ENCODE measurements at places on chromosomes 1 and 21.

- DNase-seq, result no peak
Measured at GRCh38 chr1:18927082-18927653, 24.8 kb upstream of the ALDH4A1 start.

DNA sequence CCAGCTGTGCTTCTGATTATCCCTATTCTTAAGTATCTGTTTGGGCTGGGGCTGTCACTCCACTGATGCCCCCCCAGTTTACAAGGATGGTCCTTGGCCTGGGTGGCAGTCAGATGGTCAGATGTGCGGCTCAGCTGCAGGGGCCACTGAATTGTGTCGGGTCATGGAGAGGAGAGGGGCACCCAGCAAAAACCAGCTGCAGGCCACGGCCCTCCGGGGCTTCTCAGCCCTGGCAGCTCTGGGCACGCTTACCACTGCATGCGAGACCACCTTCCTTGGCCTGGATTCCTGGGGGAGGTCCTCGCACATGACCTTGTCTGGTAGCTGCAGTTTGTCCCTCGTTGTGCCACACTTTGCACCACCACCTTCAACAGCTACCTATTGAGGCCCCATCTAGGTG is 164.9 kb upstream of the TMEM51 start:
- no peak for DNase-seq

GRCh38 chr1:162376691-162377090 is at the start of gene SPATA46:
TSS of gene SPATA46 (minus strand) at chr1:162376854. CDS start at chr1:162376790, 64 bp downstream.
- no peak for DNase-seq

DNA sequence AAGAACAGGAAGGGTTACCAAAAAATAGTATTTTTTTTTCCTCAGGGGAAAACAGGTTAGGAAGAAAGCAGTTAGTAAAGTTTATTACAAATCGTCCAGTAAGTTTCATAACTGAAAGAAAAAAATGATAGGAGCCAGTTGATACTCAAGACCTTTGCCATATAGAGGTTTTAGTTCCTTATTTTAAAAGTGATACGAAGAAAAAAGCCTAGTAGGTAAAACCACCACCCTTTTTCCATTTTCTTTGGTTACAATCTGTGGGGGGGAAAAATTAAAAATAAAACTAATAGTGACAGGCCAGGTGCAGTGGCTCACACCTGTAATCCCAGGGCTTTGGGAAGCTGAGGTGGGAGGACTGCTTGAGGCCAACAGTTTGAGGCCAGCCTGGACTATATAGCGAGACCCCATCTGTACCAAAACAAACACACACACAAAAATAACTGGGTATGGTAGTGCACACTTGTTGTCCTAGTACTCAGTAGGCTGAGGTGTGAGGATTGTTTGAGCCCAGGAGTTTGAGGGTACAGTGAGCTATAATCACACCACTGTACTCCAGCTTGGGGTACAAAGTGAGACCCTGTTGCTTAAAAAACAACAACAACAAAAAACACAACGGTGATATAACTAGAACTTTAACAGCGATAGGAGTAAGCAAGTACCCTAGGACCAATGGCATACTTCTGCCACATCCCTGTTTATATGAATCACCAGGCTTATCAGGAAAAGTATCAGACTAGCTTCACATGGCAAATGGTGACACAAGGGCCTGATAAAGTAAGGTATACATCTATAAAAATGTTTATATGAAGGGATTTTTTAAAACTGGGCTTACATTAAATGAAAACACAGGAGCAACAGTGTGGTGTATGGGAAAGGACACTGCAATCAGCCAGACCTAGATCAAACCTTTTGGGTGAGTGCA is 5.4 kb downstream of the TMEM59 start:
- no peak for DNase-seq

GRCh38 chr1:191629836-191630235 is 528.4 kb upstream of the RGS18 start:
- no peak for DNase-seq

- no peak for DNase-seq
Measured at GRCh38 chr1:182635871-182636270, 31.7 kb upstream of the RGS16 start.

GRCh38 chr21:42941696-42942085 is 16.3 kb upstream of the ERVH48-1 start:
- no peak for DNase-seq

GRCh38 chr1:1554926-1555915 is 14.8 kb upstream of the TMEM240 start:
- no peak for DNase-seq
